RKO (cell line): ENCODE measurements at places on chromosomes 1 and 21.

DNA sequence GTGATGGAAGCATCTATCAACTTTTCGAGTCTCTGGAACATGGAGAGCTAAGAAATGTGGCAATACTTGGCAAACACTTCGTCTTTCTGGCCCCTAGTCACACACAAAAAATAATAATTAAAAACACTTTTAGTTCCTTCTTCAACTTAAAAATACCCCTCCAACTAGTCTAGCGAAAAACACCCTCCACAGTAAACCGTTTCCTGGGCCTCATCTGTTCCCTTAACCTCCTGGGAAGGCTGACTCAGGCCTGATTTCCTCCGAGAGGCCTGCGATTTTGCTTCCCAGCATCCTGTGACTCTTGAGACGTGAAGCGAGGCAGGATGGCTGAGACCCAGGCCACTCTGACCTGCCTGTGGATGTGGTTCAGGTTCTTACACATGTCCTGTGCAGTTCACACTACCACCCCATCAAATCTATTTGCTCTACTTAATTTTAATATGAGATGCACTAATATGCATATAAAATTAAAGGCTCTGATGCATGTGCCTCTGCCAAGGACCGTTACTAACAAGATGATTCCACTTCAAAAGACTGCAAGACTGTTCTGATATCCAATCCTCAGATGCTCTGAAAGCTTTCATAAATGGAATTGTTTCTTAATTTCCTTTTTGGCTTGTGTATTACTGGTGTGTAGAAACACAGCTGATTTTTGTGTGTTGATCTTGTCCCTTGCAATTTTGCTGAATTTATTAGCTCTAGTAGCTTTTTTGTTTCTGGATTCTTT lies 3.5 kb downstream of the NAV1 start:
- no peak for DNase-seq

GRCh38 chr1:159884296-159884695 lies 15.7 kb downstream of the CFAP45 start:
- DNase-seq, result no peak

DNA sequence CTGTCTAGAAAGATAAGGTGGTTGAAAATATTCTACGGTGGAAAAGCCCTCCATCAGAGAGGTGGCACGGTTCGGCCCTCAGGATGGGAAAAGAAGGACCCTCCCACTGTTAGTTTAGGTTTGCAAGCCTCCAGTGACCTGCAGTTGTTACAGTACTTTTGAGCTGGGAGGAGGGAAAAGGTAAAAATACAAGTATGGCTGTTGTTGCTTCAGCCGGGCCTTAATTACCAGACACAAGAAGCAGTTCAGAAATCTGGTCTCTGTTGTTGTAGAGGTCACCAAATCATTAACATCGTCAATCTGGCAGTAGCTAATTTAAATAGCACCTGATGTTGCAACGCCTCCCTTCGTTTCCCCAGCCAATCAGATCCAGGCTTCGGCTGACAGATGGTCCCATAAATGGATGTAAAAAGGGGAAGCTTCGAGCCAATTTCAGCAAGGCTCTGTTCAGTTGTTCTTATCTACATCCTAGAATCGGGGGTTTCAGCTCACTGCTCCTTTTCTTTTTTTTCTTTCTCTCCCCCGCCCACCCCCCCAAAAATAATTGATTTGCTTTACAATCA lies at the start of gene ELAVL4:
TSS of gene ELAVL4 (plus strand) at position 424 of the 563 bp plus-strand sequence. CDS start 270 bp downstream, outside the sequence.
- DNase-seq, result no peak

DNA sequence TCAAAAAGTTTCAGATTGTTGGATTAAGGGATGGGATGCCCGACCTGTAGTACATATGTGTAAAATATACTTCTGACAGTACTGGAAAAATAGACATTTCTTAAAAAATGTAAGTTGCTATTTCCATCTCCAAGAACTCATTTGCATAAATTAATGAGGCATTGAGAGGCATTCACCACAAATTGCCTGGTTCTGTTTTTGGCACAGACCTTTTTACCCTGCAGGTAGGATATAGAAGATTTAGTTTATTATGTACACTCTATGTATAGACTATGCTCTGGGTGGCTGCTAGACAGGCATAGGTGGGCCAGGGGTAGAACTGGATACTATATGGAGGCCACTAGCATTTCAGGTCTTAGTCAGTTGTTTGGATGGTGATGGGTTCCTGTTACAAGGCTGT lies 8.0 kb downstream of the CCDC17 start:
- DNase-seq, result no peak

- DNase-seq, result no peak
These were observed at the start of gene GJB3 for GRCh38 chr1:34781071-34781843. Gene GJB3, plus strand, starts transcription at chr1:34781214. Its CDS starts 3,549 bp downstream, at chr1:34784763.

DNA sequence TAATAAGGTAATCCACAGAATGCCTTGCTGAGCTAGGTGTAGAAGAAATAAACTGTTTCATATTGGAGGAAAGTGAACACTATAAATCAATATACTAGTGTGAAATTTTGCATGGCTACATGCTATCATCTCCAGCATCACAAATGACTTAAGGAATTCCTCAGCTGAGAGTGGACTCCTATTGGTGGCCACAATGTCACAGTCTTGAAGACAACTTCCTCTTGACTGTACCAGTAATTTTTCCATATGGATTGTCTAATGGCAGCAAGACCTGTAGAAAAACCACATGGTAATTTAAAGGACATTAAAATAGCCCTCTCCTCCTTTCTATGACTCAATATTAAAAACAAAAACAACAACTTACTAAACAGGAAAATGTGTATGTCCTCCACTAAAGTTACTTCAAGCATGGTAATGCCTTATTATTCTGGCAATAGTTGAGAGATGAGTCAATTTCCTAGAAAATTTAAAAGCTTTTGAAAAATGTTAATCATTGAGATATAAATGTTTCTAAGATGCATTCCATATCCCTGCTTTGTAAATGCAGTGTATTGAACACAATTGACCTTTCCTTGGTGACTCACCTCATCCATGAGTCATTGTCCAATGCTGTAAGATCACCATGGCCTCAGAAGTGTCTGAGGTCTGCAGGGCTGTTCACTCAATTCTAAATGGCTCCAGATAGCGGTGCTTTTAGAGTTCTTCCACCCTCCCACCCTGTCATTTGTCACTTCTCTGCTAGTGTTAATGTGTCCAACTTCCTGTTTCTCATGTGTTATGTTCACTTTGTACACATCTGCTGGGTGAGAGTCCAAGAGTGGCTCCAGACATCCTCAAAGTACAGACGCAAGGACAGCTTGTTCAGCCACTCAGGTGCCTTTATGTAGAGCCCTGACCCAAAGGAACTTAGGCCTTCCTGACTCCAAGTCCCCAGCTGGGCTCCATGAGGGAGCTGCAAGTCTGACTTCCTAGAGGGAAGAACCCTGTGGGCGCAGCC lies 32.8 kb upstream of the DNASE2B start:
- peak; percentile 68 for DNase-seq

DNA sequence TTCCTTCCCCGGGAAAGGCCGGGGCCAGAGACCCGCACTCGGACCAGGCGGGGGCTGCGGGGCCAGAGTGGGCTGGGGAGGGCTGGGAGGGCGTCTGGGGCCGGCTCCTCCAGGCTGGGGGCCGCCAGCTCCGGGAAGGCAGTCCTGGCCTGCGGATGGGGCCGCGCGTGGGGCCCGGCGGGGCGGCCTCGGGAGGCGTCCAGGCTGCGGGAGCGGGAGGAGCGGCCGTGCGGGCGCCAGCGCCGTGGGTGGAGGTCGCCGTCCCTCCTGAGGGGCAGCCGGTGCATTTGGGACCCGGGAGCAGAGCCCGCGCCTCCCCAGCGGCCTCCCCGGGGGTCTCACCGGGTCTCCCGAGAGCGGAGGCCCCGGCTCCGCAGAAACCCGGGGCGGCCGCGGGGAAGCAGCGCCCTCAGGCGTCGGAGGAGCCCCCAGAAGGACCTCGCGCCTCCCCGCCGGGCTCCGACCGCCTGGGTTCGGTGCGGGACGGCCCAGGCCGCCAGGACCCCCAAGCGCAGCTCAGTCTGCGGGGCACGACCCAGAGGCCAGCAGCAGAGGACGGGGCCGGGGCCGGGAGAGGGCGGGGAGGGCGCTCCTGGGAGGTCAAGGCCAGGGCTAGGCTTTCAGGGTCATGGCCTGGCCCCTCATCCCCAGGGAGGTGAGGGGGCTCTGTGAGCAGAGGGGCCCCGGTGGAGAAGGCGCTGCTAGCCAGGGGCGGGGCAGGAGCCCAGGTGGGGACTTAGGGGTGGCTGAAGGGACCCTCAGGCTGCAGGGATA lies 7.2 kb upstream of the SLX9 start:
- DNase-seq, result no peak

GRCh38 chr21:38170283-38170682 lies 86.5 kb upstream of the KCNJ15 start:
- DNase-seq, result no peak

- DNase-seq, result no peak
These were observed 576.9 kb upstream of the B3GALT2 start for GRCh38 chr1:193763266-193763665.

GRCh38 chr1:40915581-40915980 lies 53.4 kb upstream of the CITED4 start:
- DNase-seq, result no peak

DNA sequence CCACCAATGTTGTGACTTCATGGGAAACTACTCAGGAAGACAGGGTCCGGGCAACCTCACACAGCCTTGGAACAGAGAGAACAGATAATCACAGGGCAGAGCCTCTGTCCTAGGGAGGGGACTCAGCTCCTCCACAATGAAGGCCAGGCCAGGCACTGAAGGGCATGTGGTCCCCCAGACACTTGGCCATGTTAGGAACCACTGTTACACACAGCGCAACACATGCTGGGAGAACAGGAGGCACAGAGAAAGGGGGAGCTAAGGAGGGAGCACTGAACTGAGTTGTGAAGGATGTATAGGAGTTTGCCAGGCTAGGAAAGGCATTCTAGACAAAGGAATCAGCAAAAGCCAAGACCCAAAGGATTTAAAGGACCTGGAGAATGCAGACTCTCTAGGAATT lies 127.6 kb downstream of the DMRTB1 start:
- no peak for DNase-seq

GRCh38 chr21:33133892-33134291 lies 64.0 kb downstream of the OLIG1 start:
- no peak for DNase-seq

DNA sequence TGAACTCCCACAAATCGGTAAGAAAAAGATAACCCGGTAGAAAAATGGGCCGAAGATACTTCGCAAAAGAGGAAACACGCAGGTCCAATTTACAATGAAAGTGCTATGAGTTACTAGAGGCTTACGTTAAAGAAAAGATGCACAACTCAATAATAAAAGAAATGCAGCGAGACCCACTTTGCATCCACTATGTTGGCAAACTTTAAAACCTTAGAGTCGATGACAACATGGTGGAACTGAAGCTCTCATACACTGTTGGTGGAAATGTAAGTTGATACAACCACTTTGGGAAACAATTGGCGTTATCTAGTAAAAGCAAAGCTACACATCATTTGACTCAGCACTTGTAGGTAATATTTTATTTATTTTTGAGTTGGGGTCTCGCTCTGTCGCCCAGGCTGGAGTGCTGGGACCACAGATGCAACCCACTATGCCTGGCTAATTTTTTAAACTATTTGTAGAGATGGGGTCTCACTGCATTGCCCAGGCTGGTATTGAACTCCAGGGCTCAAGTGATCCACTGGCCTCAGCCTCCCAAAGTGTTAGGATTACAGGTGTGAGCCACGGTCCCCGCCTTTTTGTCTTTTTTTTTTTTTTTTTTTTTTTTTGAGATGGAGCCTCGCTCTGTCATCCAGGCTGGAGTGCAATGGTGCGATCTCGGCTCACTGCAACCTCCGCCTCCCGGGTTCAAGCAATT lies 696 bp upstream of the GPATCH3 start:
- DNase-seq, result no peak

- no peak for DNase-seq
These were observed 133.1 kb downstream of the AJAP1 start for GRCh38 chr1:4787551-4787950.

DNA sequence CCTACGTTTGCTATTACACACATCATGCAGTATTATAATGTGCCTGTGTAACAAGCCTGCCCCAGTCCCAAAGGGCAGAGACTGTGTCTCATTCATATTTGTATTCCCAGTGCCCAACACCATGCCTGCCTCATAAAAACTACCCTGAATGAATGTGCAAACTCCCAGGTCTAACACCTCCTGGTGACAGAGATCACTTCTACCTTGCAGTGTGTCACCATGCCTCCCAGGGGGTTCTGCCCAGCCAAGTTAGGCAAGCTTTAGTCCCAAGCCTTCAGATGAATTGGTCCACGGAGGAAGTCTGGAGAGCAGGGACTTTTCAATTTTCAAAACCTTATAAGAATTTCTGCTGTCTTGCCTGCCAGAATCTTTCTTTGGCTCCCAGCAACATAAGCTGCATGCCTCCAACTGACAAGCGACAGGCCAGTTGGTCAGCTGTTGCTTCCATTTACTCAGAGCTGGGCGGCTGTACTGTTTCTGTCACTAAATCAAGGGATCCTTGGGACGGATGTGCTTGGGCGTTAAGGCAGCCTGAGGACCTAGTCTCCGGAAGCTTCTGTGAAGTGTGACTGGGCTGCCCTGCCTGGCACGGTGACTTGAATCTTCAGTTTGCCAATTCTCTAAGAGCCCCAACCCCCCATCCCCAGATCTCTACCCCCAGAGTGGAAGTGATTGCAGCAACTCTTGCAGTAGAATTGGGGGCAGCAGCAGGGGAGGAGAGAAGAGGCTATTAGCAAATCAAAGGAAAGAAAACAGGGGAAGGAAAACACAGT lies 1.2 kb downstream of the RXRG start:
- no peak for DNase-seq

DNA sequence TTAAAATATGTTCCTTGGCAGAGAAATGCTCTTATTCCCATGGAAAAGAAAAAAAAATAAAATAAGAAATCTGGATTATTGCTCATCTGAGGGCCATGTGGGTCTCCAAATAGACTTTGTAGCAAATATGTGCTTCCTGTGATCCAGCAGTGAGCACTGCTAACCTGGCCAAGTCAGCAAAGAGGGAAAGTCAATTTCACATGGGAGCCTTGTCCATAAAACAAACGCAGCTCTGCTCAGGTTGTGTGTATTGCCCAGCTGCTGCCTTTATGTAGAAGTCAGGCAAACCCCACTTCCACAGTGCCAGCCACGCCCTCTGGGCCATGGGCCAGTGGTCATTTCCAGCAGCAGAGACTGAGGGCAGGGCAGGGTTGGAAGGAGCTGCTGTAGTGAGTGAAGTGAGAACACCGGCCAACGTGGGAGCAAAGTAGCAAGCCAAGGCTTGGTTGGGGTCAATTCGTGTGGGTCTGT lies 174.3 kb downstream of the LYPLAL1 start:
- DNase-seq, result no peak
